ENCODE measurements at places on chromosomes 1 and 21. TPM values are rescaled to one million over a fixed set of nuclear protein-coding genes. Genes with fewer than 3 reads are reported as not detected.
A peak's percentile ranks its signal among the peaks of the same experiment; 100 is the strongest.

The HPDL gene
- total RNA-seq = 0.79 TPM

DNA sequence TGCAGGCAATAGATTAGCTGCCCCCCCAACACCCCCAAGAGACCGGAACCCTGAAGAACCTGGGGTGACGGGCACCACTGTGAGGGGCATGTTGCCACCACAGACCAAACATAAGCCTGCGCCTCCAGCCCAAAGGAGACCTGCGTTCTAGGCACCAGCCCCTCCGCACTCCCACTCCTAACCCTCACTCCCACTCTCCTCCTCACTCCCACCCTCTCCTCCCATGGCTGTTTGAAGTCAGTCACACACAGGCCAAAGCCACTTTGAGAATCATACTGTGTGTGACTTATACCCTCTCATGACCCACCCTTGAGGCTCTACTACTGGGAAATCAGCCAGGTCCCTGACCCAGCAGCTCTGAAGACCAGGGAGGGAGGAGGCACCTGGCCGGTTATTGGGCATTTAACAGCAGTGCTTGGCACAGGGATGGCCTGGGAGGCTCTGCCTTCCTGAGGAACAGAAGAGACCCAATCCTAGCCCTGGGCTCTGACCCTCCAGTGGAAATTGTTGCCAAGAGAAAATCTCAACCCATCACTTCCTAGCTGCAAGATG, 43.5 kb downstream of the FBXO2 start:
- no peak for DNase-seq

- no peak for DNase-seq
These were observed 12.2 kb downstream of the SLC35F3 start for GRCh38 chr1:233916706-233917105.

DNA sequence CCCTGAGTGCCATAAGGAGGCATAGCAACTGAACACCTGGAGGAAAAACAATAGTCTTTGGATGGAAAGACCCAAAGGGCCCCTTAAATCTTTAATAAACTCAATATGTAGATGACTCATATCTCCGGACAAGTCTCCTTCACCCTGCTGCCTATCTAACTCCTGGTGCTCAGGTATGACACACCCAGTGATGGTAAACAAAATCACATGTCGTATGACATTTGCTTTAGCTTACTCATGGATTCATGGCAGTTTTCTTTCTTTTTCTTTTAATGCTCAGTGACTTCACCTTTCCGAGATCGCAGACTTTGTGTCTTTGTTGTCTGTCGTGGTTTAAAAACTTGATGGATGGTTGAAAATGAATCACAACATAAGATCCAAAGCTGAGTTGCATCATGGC, 208.5 kb upstream of the PROX1 start:
- no peak for DNase-seq

- DNase-seq = peak; percentile 83
These were observed 7.3 kb downstream of the GNG4 start for GRCh38 chr1:235642011-235642942.

The NUDT4B gene
- 18.2 TPM for total RNA-seq

GRCh38 chr1:167819849-167820683, 93.9 kb downstream of the ADCY10 start:
- DNase-seq = peak; percentile 84

DNA sequence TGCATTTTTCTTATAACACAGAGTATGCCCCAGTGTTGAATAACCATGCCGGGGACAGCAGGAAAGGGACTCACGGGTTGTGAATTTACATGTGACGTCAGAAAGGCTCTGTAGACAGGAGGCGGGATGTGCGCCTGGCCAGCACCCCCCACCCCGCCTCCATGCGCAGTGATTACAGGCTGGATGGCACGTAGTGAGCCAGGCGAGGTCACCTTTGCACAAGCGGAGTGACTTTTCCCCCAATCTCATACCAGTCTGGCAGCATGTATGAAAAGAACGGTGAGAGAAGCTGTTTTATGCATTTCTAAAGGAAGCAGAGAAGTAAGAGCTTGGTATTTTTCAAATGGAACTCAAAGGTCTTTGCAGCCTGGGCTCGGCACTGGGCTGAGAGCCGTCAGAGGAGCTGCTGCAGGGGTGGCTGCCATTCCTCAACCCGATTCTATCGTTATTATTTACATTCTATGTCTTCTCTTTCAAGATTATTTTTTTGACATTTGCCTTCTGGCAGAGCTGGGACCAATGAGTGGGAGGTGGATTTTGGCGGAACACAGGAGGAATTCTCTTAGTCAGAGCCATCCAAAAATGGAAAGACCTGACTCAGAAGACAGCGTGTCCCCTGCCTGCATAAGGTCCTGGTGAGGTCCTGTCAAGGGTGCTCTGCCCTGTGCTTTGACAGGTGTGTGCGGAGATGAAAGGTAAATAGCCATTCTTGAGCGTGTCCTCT, 115.6 kb upstream of the SLC45A1 start:
- DNase-seq = peak; percentile 41

- DNase-seq = no peak
These were observed 112.8 kb downstream of the HIVEP3 start for GRCh38 chr1:41805771-41806471.

The SELP gene
- 5.0 TPM for total RNA-seq

The C1orf226 gene
- 1.4 TPM for total RNA-seq

GRCh38 chr1:35369922-35370671, 101.6 kb downstream of the ZMYM4 start:
- DNase-seq = no peak

- no peak for DNase-seq
These were observed 250.9 kb upstream of the PBX1 start for GRCh38 chr1:164308101-164308500.

- no peak for DNase-seq
These were observed 46.8 kb upstream of the SLC44A3 start for GRCh38 chr1:94773296-94773809.

DNA sequence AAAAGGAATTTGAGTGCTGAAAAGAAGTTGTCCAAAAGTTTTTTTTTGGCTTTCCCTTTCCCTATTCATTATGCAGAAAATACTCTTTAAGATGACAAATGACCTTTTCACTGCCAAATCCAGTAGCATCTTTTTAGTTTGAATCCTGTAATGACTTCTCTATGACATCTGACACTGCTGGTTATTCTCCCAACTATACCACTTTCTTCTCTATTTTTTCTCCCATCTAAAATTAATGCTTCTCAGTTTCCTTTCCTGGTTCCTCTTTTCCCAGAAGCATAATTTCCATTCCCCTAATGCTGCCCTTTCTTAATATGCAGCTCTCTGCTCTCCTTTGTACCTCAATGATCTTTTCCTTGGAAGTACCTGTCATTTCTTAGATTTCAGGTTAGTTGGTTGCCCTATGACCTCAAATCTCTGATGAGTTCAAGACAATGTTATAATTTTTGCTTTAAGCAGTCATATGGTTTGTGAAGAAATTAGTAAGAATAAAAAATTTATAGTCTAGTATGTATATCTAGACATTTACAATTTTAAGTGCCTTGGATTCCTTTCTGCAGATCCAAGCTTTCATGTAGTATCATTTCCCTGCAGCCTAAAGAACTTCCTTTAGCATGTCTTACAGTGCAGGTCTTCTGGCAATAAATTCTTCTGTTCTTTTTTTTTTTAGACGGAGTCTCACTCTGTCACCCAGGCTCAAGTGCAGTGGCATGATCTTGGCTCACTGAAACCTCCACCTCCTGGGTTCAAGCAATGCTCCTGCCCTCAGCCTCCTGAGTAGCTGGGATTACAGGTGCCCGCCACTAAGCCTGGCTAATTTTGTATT, 150.8 kb downstream of the CDC42BPA start:
- DNase-seq = no peak

- no peak for DNase-seq
These were observed 30.1 kb downstream of the CDCA8 start for GRCh38 chr1:37722181-37723071.

GRCh38 chr1:33943978-33944377, 80.1 kb downstream of the HMGB4 start:
- DNase-seq = no peak
